ENCODE measurements at places on chromosomes 2 and 18.

DNA sequence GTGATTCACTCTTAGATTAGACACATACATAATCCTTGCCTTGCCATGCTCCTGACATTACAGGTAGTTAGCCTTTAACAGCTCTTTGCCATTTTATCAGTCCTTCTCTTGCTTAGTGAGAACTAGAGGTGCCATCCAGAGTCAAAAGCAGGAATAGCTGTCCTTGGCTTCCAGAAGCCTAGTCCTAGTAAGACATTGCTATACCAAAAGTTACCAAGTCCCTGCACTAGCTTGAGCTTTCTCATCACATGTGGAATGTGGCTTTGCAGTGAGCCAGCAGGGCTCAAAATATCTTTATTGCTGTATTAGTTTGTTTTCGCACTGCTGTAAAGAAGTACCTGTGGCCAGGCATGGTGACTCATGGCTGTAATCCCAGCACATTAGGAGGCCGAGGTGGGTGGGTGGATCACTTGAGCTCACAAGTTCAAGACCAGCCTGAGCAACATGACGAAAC lies 104.7 kb upstream of the NOSTRIN start:
- DNase-seq = no peak

DNA sequence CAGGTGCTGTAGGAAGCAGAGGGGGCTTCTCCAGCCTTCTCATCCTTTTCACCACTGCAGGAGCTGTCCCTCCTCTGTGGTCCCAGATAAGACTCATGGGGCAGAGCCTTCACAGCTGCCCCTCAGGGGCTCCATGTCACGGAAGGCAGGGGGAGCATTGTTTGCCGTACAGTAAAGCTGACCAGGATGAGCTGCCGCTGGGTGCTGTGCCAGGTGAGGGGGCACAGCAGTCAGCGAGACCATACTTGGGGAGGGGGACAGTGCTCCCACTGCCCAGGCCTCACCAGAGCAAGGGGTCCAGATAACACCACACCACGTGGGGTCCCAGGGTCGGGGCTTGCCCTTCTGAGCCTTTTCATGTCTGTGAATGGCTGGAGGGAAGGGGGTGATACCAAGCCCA lies 46.3 kb downstream of the PLEKHB2 start:
- DNase-seq = no peak

GRCh38 chr2:236015171-236015570 lies 153.0 kb downstream of the GBX2 start:
- DNase-seq = no peak

- no peak for DNase-seq
Observed at GRCh38 chr18:58605027-58606020, 23.6 kb downstream of the ALPK2 start.

GRCh38 chr18:62844850-62845643 lies 129.7 kb downstream of the PHLPP1 start:
- DNase-seq = no peak

DNA sequence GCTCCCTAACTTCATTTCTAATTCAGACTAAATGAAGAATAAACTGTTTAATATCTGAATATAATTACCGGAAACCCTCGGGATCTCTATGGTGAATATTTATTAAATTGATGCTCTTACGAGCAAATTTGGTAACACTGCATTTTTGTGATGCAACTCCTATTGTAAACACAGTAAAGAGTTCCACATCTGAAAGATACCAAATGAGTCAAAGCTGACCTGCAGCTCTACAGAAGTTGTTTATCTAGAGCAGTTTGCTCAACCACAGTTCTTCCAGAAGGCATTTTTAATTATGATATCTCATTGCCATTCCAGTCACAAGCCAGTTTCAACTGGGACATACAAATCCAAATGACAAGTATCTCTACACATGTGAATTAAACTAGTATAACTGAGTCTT lies 129.7 kb downstream of the PKP4 start:
- no peak for DNase-seq

- DNase-seq = no peak
Observed at GRCh38 chr2:179554639-179555386, 290.2 kb upstream of the SESTD1 start.

GRCh38 chr2:178550352-178550751 lies 70.1 kb downstream of the PLEKHA3 start:
- DNase-seq = no peak

DNA sequence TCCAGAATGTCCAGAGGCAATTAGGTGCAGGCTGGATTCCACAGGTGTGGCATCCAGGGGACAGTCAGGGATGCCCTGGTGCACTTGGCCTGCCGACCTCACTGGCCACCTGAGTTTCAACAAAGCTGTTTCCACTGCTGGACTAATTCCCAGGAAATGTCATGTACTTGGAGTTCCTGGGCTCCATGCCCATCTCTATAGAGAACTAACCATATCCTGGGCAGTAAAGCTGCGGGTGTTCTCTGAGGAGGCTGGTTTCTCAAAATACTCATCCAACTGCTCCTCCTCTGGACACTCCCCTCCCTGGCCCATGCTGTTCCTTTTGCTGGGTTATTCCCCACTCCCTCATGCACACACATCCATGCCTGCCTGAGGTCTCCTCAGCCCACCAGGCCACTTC lies 161.9 kb upstream of the SKOR2 start:
- no peak for DNase-seq

GRCh38 chr2:104849101-104849500 lies 4.8 kb upstream of the POU3F3 start:
- no peak for DNase-seq

DNA sequence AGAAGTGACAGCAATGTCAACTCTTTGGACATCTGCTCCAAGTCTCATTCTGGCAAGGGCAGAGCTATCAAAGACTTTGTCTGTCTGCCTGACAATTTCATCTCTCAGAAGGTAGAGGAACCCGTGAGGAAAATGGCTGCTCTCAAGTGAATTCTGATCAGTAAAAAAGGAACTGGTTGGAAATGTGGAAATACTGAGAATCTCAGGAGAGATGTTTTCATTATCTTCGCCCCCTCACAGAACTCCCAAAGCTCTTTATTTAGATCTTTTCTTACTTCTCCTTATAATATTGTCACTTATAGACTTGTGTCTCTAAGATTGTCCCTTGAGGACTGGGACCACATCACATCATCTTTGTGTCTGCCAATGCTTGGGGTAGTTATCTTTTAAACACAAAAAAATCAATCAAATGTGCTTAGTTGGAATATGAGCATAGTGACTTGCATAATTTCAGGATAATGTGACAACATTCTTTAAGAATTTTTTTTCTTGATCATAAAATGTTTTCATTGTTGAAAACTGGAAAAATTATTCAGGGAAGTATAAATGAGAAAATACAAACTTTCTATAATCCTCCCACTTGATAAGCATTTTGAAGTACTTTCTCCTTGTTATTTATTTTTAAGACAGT lies 68.2 kb upstream of the ITGB6 start:
- DNase-seq = no peak

- no peak for DNase-seq
Observed at GRCh38 chr2:241191081-241191480, 2.6 kb downstream of the ANO7 start.
